ENCODE measurements at places on chromosomes 1 and 21.

- no peaks in the 10 kb centered on the region for H3K27me3 ChIP-seq
- H3K4me1 ChIP-seq = no peaks in the 10 kb centered on the region
Measured at GRCh38 chr1:63935143-63935542, 161.3 kb downstream of the ROR1 start.

- no peak overlapping the region for H3K27ac ChIP-seq
- no peaks in the 10 kb centered on the region for H3K36me3 ChIP-seq
- H3K27me3 ChIP-seq = no peaks in the 10 kb centered on the region
- DNase-seq = no peak
- no peak overlapping the region for H3K4me3 ChIP-seq
- H3K4me1 ChIP-seq = no peaks in the 10 kb centered on the region
Measured at GRCh38 chr1:224640587-224640986, 24.5 kb downstream of the CNIH3 start.

DNA sequence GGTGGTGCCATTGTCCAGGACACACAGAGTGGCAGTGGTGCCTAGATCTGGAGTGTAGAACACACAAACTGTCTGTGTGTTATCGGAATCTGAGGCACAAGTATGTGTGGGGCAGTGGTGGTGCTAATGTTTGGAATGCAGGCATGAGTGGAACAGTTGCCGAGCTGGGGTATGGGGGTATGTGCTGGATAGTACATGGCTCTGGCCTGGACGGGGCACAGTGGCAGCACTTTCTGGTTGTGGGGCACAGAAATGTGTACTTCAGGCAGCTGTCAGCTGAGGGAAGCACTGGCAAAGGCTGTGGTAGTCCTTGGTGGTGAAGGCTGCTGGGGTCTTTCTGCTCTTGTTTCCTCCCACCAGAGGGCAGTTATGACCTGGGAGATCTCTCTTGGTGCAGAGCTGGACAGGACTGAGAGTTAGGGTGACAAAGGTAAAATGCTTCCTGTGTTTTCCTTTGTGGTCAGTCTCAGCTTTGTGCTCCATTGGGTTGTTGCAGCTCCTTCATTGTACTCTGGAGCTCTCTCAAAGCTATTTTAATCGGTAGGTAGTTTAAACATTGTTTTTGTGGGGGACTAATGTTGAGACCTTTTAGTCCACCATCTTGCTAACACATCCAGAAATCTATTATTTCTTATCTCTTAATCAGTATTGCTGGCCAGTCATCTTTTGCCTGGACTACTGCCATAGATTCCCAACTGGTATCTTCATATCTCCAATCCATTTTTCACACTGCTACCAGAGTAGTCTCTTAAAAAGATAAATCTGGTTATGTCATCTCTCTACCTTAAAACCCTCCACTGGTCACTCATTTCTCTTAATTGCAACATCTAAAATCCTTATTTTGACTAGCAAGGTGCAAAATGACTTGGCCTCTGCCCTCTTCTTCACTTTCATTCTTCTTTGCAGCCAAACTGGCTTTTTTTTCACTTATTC is 83.9 kb upstream of the NBPF4 start:
- DNase-seq = no peak
- no peaks in the 10 kb centered on the region for H3K36me3 ChIP-seq
- H3K4me1 ChIP-seq = no peaks in the 10 kb centered on the region
- H3K27ac ChIP-seq = no peak overlapping the region
- no peaks in the 10 kb centered on the region for H3K27me3 ChIP-seq
- no peak overlapping the region for H3K4me3 ChIP-seq

DNA sequence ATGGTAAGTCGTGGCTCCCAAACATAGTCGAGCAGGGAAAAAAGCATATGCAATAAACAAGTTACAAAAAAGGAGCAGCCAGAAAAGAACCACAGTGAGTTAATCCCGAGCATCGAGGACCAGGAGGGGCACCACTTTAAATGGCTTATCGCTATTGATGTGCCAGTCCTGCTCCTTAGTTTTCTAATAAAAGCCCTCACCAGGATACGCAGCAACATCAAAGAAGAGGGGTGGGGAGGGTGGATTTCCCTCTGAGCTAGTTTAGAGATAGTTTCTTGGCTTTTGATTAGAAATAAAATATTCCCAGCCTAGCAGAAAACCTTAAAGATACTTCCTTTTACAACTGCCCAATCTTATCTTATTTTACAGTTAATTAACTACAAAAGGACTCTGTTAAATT is 170.4 kb downstream of the GABPA start:
- no peak overlapping the region for H3K4me3 ChIP-seq
- H3K36me3 ChIP-seq = no peaks in the 10 kb centered on the region
- H3K27me3 ChIP-seq = no peaks in the 10 kb centered on the region
- H3K4me1 ChIP-seq = peaks cover 18% of the 10 kb centered on the region
- DNase-seq = no peak

DNA sequence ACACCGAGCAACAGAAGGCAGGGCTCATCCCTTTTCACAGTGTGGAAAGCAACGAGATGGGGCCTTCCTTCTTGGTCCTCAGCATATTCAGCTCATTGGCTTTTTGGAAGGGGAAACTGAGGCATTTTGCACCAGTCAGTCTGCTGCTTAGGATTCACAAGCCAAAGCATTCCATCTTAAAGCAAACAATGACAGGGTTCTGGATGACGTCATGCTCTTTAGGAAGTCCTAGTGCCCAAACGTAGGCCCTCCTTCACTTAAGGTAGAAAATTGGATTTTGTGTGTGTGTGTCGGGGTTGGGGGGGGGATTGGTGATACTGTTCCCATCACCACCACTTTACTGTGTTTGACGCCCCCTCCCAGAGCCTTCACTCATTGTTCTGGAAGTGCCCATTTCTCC is 101.6 kb downstream of the SELENOF start:
- no peaks in the 10 kb centered on the region for H3K36me3 ChIP-seq
- H3K4me1 ChIP-seq = no peaks in the 10 kb centered on the region
- no peak overlapping the region for H3K4me3 ChIP-seq
- H3K27me3 ChIP-seq = no peaks in the 10 kb centered on the region
